AG10803 (cell line): ENCODE measurements at places on chromosomes 2 and 18.

GRCh38 chr2:44744961-44745892 is 196.3 kb upstream of the SIX3 start:
- DNase-seq: no peak

- no peak for DNase-seq
Measured at GRCh38 chr2:200814276-200814815, 2.6 kb downstream of the BZW1 start.

GRCh38 chr2:147355706-147356105 is 489.1 kb upstream of the ACVR2A start:
- no peak for DNase-seq

DNA sequence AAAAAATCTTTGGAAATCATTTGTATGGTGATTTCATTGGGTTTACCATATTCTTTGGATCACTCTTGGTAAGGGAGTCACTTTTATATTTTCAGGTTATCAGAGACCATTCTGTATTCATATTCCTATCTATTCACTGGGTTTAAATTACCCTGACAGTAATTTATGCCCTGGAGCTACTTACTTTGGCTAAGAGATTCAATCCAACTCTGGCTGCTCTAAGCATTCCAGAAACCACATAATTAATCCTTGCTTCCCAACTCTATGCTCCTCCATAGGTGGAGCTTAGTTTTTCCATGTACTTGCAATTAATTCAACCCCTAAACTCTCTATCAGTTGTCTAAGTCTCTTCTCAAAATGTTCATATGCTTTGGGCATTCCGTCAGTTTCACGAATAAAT is 336.3 kb downstream of the AGPS start:
- no peak for DNase-seq

GRCh38 chr2:176491172-176491904 is 222.1 kb downstream of the MTX2 start:
- peak; percentile 100 for DNase-seq

DNA sequence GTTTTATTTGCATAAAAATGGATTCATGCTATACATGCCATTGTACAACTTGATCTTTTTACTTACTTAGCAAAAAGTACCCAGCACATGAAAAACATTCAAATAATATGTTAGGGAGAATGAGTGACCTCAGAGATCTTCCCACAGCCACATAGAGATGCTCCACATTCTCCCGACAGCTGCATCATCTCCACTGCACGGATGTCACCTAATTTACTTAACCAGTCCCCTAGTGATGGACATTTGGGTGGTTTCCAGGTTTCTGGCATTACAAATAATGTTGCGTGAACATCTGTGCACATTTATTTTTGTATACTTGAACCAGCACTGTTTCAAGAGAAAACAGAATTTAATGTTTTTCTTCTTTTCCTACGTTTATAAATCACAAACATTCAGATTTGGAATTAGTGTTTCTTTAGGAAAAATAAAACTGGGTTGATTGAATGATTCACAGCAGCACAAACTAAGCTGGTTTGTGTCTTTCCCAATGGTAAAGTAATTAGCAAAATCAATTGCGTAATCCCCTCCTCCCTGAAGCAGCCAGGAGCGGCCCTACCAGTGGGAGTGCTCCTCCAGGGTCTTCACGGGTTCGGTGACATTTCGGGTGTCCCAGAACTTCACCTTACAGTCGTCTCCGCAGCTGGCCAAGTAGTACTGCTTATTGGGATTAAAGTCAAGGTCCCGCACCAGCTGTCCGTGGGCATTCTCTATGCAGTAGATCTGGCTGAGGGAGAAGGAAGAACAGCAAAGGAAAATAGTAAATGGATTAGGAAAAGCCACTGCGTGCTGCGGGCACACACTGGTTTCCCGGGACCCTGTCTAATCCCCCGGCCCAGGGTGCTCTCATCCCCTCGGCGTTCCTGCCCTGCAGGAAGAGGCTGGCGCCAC is 183.9 kb downstream of the EIPR1 start:
- no peak for DNase-seq

DNA sequence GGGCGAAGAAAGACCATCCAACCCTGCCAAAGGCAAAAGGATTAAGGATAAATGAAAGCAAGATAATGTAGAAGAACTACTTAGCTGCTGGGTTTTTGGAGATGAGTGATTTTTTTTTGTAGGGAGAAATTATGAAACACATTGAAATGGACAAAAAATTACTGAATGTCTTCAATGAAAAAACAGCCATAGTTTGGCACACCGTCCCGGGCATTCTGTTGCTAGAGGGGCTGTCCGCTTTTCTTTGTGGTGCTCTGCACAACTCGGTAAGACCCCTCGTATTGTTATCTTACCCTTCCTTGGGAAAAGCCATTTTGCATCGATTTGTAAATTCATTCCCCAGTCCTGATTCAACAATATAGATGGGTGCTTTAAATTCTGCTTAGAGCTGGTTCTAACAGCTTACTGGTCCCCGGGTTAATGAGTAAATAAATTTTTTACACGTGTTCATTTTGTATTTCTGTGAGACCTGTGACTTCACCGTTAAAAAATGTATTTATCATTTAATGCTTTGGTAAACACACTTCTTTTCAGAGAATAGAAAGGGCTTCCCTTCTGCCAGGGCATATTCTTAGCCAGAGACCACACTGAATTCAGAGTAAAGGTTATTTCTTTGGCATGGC is 912 bp upstream of the LAPTM4A start:
- peak; percentile 60 for DNase-seq

DNA sequence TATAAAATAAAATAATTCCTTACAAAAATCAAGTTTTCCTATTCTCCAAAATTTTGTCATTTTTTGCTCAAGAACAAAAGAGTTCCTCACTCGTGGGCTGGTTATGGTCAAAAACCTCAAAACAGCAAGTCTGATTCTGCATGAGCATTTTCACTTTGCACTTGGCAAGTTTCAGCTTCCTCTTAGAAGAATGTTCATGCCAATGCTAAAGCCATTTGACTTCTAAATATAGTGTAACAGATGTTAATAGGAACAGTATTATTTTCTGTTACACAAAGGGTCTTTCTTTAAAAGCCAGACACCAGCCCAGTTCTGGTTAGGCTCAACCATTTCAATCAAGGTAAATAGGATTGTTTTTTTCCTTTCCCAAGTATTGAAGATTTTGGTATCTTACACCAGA is 261.3 kb upstream of the CCDC68 start:
- DNase-seq: peak; percentile 53

DNA sequence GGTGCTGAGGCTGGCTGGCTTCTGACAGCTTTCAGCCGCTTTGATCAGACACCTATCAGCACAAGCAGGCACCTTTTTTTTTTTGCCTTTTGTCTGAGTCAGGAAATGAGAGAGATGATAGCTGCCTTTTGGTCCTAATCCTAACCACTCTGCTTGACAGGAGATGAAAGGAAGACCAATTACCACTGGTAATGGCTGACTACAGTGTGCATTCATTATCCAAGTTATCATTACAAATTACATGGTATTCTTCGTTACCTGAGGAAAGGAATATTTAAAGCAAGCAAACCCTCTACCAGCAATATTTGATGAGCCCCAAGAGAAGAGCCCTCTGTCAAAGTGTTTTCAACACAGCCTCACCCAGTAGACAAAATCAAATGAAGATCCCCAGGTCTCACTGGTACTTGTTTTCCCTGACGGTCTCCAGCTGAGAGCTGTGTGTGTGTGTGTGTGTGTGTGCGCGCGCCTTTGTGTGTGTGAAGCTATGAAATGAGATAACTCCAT is 925.7 kb downstream of the DCDC2C start:
- DNase-seq: no peak

DNA sequence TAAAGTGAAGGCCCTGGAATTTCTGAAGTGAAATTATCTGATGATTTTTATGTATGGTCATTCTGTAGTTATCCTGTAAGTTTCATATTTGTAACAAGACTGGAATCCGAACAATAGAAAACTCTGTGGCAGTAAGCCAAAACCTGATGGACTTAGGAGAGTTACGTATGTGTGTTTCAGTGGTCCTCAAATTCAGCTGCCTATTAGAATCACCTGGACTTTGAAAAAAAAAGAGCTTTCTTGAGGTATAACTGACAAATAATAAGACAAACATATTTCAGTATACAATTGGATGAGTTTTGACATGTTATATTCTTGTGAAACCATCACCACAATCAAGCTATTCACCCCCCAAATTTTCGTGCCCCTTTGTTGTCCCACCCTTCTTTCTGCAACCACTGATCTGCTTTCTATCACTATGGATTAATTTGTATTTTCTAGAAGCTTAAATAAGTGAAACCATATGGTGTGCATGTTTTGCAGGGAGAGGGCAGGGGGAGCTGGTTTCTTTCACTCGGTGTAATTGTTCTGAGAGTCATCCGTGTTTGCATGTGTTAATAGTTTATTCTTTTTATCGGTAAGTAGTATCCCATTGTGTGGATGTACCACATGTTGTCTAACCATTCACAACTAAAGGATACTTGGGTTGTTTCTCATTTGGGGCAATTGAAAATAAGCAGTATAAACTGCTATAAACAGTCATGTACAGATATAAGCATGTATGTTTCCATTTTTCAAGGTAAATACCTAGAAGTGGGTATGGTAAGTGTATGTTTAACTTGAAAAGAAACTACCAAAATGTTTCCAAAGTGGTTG is 50.2 kb upstream of the EML4 start:
- peak; percentile 23 for DNase-seq

DNA sequence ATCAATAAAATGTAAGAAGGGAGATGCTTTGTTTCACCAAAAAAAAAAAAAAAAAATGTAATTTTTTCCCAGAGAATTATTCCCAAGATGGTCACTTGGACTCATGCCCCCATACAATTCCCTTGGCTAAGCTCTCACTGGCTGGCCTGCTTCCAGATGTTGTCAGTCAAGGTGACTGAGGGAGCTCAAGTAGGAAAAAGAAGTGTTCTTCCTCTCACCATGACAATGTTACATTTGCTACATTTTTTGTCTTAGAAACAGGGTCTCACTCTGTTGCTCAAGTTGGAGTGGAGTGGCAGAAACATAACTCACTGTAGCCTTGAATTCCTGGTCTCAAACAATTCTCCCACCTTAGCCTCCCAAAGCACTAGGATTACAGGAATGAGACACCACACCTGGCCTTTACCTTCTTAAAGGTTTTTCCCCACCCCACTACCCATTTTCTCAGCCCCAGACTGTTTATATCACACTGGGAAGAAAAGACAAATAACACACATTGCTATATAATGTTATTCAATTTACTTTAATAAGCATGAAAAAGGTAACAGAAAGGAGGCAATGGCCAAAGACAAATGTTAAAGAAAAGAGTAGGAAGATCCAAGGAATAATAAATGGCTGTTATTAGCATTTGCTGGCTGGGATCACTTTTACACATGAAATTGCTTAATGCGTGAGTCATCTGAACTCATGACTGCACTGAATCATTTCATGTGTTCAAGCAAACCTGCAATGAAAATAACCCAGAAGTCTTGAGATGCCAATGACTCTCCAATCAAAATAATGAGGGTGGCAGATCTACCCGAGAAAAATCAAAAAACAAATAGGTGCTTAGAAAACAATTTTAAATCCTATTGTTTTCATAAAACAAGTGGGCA is 45.2 kb downstream of the ACVR1 start:
- peak; percentile 90 for DNase-seq

DNA sequence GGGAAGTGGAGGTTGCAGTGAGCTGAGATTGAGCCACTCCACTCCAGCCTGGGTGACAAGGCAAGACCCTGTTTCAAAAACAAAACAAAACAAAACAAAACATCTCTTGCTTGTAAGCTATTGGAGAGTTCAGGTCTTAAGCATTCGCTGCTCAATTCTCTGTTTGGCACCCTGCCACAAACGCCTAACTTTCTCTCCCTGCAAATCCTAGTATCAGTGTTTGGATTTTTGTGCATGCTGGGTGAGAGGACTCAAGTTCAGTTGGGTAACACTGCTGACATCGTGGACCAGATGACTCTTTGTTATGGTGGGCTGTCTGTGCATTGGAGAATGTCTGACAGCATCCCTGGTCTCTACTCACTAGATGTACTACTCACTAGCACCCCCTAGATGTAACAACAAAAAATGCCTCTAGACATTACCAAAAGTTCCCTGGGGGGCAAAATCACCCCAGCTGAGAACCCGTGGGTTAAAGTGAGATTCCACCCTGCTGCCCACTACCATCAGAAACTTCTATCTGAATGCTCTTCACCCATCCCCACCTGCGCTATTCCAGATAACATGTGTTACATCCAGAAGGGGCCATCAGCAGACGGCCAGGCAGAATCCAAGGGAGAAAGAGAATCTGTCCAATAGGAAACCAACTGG is 50.9 kb downstream of the CACNB4 start:
- no peak for DNase-seq

GRCh38 chr2:203853271-203853670 is 14.3 kb upstream of the CTLA4 start:
- no peak for DNase-seq

GRCh38 chr2:173424886-173425285 is 70.2 kb downstream of the CDCA7 start:
- DNase-seq: no peak

DNA sequence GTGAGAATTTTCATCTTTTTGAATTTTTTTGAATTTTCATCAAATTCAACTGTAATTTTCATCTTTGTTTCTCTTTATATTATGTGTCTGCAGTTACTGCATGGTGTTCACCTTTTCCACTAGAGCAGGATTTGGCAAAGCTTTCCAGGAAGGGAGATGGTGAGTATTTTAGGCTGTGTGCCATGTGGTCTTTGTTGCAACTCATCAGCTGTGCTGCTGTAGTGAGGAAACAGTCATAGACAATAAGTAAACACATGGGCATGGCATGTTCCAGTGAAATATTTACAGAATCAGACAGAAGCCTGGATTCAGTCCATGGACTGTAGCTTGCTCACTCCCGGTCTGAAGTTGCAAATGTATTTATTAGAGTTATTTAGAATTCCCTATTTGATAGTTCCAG is 120.4 kb downstream of the DCDC2C start:
- peak; percentile 5 for DNase-seq

- peak; percentile 57 for DNase-seq
Measured at GRCh38 chr2:100960688-100961087, 41.4 kb upstream of the RPL31 start.

- DNase-seq: no peak
Measured at GRCh38 chr2:8676921-8677645, 4.8 kb upstream of the ID2 start.

- no peak for DNase-seq
Measured at GRCh38 chr2:53407363-53408080, 360.1 kb upstream of the CHAC2 start.

DNA sequence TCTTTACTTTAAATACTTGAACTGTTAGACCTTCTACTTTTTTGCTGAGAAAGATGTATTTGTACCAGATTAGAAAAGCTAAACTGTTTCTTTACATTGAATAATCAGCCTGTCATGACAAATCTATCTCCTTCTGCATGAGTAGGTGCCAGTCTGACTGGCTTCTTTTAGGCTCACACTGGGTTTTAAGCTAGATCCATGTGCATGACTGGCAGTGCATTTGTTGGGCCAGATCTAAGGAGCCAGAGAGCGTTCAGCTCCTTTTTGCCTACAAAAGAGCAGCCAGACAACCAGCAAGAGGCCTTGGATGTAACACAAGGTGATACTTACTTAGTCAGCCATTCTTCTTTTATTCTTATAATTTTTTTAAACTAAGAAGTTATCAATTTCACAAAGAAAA is 82.0 kb upstream of the OTX1 start:
- DNase-seq: no peak

- peak; percentile 13 for DNase-seq
Measured at GRCh38 chr18:62339106-62339988, 14.2 kb downstream of the TNFRSF11A start.
